ENCODE measurements at places on chromosomes 12 and 14.

GRCh38 chr12:6364044-6364374 is 11.4 kb downstream of the SCNN1A start:
- no peak for DNase-seq

- DNase-seq, result no peak
Observed at GRCh38 chr14:95485222-95485819, 31.1 kb downstream of the SYNE3 start.

- DNase-seq, result no peak
Observed at GRCh38 chr14:89430391-89431236, 13.6 kb upstream of the FOXN3 start.

- no peak for DNase-seq
Observed at GRCh38 chr12:1927051-1927680, 8.7 kb upstream of the CACNA2D4 start.

Data from fibroblast of skin of abdomen (primary cell).